ENCODE measurements at places on chromosomes 4 and X.

DNA sequence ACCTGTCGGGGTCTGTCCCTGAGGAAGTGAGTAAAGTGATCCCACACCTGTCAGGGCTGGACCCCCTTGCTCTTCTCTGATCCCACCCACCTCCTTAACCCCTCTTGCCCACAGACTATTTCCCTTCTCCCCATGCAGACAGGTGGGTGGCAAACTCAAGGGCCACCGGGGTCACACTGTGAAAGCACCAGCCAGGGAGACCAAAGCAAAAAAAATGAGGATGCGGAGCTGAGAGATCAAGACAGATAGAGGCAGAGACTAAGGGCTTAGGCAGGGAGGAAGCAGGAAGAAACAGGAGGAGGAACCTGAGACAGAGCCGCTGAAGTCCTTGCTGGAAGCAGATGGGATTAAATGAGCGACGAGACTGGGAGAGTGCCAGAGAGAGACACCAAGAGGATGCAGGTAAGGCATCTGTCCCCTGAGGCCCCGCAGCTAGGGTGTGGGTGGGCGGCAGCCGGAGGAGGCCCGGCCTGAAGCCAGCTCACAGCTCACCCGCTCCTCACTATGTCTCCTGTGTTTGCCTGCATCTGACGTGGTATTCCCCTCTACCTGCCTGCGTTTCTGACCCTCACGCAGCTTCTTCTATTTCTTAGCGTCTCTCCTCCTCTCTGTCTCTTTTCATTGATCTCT lies 7.2 kb downstream of the TIMM17B start:
- DNase-seq, result no peak

GRCh38 chrX:24018809-24019208 lies 8.2 kb downstream of the KLHL15 start:
- DNase-seq, result no peak

GRCh38 chr4:113707048-113707447 lies 54.5 kb downstream of the CAMK2D start:
- DNase-seq, result no peak

- no peak for DNase-seq
Observed at GRCh38 chr4:27020603-27021002, 160.0 kb downstream of the STIM2 start.

DNA sequence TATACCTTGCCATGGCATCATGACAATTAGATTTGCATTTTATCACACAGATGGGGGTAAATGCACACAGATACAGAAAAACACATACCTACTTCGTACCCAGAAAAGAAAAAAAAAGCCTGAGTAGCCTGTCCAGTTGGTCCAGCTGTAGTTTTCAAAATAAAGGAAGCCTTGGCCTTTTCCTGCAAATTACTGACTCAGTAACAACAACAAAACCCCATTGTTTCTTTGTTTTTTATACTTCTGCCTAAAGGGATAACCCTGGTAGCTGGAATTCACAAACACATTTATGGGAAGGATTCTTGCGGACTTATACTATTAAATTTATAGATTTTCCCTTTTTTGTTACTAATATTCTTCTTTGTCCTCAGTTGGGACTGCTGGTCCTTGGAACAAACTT lies 156.4 kb upstream of the PCDH10 start:
- DNase-seq, result no peak

- no peak for DNase-seq
Observed at GRCh38 chrX:2576793-2577192, 76.0 kb upstream of the DHRSX start.

GRCh38 chrX:130754353-130754752 lies 148.7 kb downstream of the ENOX2 start:
- DNase-seq, result no peak

- no peak for DNase-seq
Observed at GRCh38 chr4:184232975-184233374, 15.3 kb upstream of the ENPP6 start.

All from stimulated activated CD4-positive, alpha-beta T cell treated with anti-CD3 and anti-CD28 coated beads, Interleukin-4, amount 100 ng/mL, for 48 hours (primary cell).